Calu3 (cell line): ENCODE measurements at places on chromosomes 3 and 15. TPM values are rescaled to one million over a fixed set of nuclear protein-coding genes. Genes with fewer than 3 reads are reported as not detected.

Gene TRIM71
- not detected in 2 replicates for total RNA-seq

Gene GOLGA6L9
- total RNA-seq: 5.8 and 6.9 TPM in 2 replicates

Gene UCN2
- 0.34 and 0.94 TPM in 2 replicates for total RNA-seq

Gene B3GALNT1
- 25.1 and 31.1 TPM in 2 replicates for total RNA-seq

Gene LNP1
- total RNA-seq: 1.2 and 1.8 TPM in 2 replicates

Gene TRPM1
- total RNA-seq: not detected in 2 replicates

Gene ACSBG1
- 0.45 and 0.49 TPM in 2 replicates for total RNA-seq

Gene TMOD3
- total RNA-seq: 53.6 and 60.1 TPM in 2 replicates

Gene COL6A5
- not detected in 2 replicates for total RNA-seq

Gene SLCO2A1
- not detected in 2 replicates for total RNA-seq

Gene TLR9
- total RNA-seq: 0.14 and 0.27 TPM in 2 replicates

Gene ARF4
- 160 and 164 TPM in 2 replicates for total RNA-seq

Gene HYAL1
- total RNA-seq: 1.3 and 1.5 TPM in 2 replicates

Gene IL16
- not detected in 2 replicates for total RNA-seq

Gene FGF12
- total RNA-seq: 9.7 and 15.7 TPM in 2 replicates
